ENCODE measurements at places on chromosomes 1 and 21.

GRCh38 chr1:164155347-164155746 lies 403.6 kb upstream of the PBX1 start:
- no peak for DNase-seq

DNA sequence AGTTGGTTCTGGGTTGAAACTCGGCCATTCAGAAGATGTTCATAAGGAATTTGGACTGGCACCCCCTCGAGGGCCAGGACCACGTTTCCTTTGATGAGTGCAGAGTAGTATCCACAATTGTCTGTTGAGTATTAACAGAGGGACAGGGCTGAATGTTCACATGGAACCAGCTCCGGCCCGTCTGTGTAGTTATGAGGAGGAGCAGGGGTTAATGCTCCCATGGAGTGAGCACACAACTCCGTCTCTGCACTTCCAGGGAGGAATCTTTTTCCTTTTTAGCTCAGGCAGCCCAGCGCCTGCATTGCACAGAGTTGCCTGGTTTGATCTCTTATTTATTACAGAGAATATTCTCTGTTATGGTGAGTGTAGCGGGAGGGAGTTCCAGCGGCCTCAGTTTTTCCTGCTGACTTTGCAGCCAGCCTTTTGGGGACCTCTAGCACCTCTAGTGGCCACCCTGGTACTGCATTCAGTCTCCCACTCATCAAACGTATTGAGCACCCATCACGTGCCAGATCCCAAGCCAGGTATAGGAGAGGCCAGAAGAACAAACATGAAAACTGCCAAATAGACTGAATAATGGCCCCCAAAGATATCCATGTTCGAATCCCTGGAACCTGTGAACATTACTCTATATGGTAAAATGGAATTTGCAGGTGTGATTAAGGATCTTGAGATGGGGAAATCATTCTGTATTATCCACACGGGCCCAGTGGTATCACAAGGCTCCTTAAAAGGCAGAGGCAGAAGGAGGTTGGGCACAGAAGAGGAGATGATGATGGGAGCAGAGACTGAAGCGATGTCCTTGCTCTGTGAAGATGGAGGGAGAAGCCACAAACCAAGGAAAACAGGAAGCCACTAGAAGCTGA lies 167.7 kb upstream of the CSF3R start:
- no peak for DNase-seq

- no peak for DNase-seq
These were observed 84.1 kb upstream of the COX20 start for GRCh38 chr1:244751271-244751895.

- no peak for DNase-seq
These were observed 57.6 kb downstream of the KCNAB2 start for GRCh38 chr1:6103111-6103853.

DNA sequence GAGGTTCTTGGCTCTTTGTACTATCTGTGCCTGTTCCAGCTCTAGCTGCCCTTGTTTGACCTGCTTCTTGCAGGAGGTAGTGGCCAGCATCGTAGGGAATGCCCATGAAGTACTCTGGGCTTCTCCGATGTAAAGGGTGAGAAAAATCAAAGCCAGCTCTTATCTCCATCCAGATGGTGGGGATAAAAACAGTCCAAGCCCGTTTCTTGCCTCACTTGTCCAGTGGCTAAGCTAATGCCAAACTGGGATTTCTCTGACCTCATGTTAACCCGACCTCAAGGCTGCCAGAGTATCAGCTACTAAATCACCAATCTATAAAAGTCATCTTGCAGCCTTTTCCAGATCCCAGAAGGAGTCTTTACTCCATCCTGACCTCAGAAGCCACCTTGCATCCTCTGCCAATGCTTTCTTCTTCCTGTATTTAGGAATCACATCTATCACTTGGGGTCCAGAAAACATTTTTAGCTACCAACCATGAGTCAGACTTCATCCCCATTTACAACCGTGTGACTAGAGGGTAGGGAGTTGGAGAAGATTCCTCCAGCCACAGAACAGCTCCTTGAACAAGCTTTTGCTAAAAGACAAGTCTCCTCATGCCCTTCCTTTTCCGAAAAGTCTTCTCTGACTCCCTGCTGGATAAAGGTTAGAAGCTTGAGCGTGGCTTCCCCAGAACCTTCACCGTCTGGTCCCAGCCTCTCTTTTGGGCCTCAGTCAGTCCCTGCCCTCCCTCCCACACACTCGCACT lies 35.9 kb downstream of the KCNC4 start:
- DNase-seq, result no peak

DNA sequence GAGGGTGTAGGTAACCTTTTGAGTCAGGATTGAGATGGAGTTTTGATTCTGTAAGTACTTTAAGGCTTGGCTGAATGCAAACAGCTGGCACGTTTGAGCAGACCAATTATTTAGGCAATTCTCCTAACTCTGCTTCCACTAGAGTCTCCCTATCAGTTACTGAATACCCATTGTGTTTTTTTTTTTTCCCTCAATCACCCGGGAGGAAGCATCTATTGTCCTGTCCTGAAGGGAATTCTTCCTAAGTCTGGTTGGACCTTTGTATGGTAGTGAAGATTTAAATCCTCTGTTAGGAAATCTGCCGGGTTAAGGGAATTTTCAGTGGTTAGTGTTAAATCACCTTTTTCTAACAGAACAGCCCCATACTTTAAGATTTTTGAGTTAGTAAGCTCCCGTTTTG lies 571.2 kb upstream of the USP24 start:
- no peak for DNase-seq

DNA sequence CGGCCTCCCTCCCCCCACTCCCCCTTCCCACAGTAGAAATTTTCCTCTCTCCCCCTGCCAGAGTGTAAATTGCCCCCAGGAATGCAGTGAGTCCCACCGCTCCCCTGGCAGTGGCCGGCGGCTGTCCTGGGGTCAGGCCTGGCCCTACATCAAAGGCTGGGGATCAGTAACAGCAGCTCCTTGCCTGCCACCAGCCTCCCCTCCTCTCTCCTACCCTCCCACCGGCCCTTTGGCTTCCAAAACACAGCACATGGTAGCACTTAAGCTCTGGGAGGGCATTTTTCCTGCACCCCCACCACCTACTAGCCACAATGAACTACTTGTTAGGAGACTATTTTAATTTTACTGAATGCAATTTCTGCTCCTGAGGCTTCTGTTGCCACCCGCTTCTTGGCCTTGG lies 9.0 kb upstream of the COL8A2 start:
- DNase-seq, result no peak

- DNase-seq, result no peak
These were observed 18.8 kb downstream of the TNFRSF9 start for GRCh38 chr1:7921796-7922195.

- DNase-seq, result no peak
These were observed 504 bp downstream of the DHRS3 start for GRCh38 chr1:12617511-12617900.

GRCh38 chr1:206098242-206098919 lies 18.8 kb downstream of the AVPR1B start:
- no peak for DNase-seq

DNA sequence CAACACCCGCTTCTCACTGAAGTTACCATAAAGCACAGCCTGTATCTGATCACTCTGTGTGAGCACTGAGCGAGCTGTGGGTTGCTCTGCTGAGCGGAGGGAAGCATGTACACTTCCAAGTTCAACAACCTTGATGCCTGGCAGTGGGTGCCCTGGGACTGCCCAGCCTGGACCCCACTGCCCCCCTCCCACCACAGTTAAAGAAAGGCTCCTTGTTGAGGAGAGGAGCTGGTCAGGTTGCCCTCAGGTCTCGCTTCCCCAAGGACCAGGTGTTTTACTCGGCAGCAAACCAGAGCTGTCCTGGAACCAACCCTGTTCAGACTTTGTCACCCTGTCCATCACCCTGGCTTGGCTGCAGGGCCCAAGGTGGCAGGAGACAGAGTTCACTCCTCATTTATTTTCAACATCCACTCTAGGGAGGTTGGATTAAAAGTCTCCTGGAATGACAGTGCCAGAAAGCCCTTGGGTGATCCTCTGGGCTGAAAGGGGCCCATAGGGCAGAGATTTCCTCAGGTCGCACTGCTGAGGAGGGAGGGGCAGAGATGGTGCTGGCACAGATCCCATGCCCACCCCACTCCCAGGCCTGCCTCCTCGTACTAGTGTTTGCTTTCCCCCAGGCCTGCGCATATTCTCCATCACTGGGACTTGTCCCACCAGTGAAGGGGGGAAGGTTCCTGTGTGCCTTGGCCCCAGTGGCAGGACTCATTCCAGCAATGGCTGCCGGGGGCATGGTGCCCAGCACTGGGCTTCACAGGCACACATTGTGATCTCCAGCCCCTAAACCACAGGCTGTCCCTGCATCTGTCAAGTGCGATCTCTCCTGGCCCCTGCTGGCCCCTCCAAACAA lies 101.7 kb downstream of the TRABD2B start:
- DNase-seq, result peak; percentile 30

- DNase-seq, result peak; percentile 81
These were observed 16.4 kb upstream of the C1orf159 start for GRCh38 chr1:1132042-1132950.

GRCh38 chr1:225851805-225852204 lies 30.4 kb downstream of the TMEM63A start:
- DNase-seq, result no peak

- no peak for DNase-seq
These were observed 112.3 kb upstream of the IRF2BP2 start for GRCh38 chr1:234722270-234722704.

GRCh38 chr1:20469406-20470076 lies 16.5 kb downstream of the CAMK2N1 start:
- no peak for DNase-seq

- no peak for DNase-seq
These were observed 47.5 kb upstream of the PLA2G2C start for GRCh38 chr1:20233866-20234265.

DNA sequence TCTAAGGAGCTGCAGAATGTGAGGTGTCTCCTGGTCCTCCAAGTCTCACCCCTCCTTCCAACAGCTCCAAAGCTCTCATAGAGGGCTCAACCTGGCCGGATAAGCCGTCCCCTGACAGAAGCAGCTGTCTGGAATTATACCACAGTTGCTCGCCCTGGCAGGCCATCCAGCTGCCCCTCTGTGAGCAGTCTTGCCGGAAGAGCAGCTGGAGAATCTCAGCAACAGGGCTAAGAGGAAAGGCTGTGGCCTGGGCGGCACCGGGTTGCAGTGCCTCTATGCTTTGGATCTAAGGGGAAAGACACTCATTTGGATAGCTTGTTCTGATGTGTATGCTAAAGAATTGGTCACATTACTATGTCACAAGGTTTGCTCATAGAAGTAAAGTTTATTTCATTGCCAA lies 12.4 kb downstream of the TMCC2 start:
- DNase-seq, result no peak

DNA sequence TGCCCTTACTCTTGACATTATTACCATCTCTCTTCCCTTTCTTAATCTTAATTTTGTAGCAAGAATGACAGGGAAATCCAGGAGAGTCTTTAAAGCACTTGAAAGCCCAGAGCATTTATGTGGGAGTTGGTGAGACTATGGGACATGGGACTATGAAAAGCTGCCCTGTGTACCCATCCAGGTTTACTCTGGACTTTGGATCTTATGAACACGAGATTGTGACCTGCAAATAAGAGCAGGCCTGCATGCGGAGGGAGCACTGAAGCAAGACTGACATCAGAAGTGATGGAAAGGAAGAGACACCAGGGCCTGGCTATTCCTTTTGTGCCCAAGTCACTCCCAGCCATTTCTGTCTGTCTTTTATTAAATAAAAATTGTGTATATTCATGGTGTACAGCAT lies 209.6 kb downstream of the NUF2 start:
- no peak for DNase-seq

GRCh38 chr1:55685560-55685959 lies 470.4 kb upstream of the USP24 start:
- DNase-seq, result no peak

DNA sequence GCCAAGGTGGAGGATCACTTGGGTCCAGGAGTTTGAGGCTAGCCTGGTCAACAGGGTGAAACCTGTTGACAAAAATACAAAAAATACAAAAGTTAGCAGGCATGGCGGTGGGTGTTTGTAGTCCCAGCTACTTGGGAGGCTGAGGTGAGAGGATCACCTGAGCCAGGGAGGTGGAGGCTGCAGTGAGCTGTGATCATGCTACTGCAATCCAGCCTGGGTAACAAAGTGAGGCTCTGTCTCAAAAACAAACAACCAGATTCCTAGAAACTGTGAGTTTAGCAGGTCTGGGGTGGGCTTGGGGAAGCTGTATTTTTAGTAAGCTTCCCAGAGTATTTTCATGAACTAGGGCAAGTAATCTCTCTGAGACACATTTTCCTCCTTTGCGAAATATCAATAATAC lies 5.2 kb upstream of the MYOM3 start:
- DNase-seq, result no peak

DNA sequence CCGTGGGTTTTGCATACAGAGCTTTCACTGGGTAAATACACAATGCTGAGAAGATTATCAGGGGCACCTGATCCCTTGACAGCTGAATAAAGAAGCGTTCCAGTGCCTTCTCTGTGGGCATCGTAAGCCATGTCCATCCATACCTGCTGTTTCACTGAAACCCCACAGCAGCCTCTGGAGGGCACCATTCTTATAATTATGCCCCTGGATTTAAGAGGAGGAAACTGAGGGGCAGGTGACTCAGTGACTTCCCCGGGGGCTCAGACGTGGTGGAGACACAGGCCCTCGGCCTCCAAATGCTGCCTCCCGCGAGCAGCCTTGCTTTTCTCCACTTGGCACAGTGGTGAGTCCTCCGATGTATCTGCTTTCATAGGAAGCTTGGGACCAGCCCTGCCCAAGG lies 56.7 kb downstream of the B3GALT5 start:
- DNase-seq, result no peak

- peak; percentile 47 for DNase-seq
These were observed 196.5 kb downstream of the DYRK1A start for GRCh38 chr21:37562920-37563640.

DNA sequence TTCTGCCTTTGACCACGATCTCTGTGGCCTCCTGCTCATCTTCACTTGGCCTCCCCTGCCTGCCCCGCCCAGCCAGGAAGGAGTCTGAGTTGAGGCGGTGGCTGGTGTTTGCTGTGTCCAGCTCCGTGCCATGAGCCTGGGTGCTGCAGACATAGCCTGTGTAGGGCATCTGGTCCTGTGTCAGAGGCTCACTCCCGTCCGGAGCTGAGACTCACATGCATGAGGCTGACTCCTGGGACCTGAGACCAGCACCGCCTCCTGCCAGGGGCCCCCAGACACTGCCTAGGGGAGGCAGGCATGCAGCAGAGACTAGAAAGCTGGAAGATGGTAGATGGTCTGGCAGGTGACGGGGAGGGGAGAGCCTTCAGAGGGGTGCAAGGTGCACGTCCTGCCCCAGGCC lies 52.2 kb upstream of the TTC34 start:
- no peak for DNase-seq

- DNase-seq, result no peak
These were observed 10.5 kb upstream of the TTC4 start for GRCh38 chr1:54705153-54705552.
